ENCODE measurements at places on chromosomes 2 and 18. TPM values are rescaled to one million over a fixed set of nuclear protein-coding genes. Genes with fewer than 3 reads are reported as not detected.

Gene CD207
- total RNA-seq: not detected

- H3K36me3 ChIP-seq: no peaks in the 10 kb centered on the region
- H3K4me3 ChIP-seq: no peak overlapping the region
- no peak overlapping the region for H3K27ac ChIP-seq
- DNase-seq: no peak
- no peaks in the 10 kb centered on the region for H3K4me1 ChIP-seq
Observed at GRCh38 chr2:123928358-123928757, 96.7 kb upstream of the CNTNAP5 start.

DNA sequence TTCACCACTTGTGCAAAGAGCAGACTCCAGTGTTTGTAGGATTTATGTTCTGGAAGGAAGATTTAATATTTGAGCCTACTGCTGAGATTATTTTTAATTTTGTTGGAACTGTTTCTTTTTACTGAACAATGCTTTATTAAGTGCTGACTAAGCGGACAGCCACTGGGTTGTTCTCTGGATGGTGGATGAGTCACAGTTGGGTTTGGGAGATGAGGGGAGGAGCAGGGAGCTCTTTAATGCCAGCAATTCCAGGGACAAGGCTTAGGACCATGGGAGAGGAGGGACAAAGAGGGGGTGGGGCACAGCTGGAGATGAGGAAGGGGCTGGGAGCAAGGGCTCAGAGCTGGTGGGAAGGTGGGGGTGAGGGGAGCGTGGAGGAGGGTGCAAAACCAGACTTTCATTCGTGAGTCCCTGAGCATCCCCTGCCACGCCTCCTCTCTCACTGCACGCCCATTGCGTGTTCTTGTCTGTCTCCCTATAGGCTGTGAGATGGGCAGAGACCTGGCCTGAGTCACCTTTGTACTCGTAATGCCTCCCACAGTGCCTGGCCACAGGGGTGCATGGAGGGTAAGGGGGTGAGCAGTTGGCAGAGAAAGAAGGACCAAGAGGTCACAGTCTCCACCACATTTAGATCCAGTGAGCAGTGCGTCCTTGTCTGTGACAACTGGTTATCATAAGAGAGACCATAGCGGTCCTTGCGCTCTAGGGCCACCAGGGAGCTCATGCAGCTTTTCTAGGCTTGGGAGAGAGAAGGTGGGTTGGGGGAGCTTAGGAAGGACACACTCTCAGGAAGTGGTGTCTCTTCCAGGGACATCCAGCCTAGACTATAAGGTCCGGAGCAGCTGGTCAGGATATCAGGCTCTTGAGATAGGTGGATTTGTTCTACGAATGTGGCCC, 18.4 kb downstream of the SLC4A3 start:
- peaks cover 31% of the 10 kb centered on the region for H3K27me3 ChIP-seq
- DNase-seq: no peak
- H3K4me1 ChIP-seq: peaks cover 15% of the 10 kb centered on the region
- H3K4me3 ChIP-seq: no peak overlapping the region

GRCh38 chr2:68548396-68548795, 81.0 kb downstream of the APLF start:
- H3K4me1 ChIP-seq: no peaks in the 10 kb centered on the region
- no peak overlapping the region for H3K27ac ChIP-seq
- no peak overlapping the region for H3K4me3 ChIP-seq
- DNase-seq: no peak
- H3K27me3 ChIP-seq: no peaks in the 10 kb centered on the region

GRCh38 chr18:34529358-34530335, 180.5 kb upstream of the DTNA start:
- no peaks in the 10 kb centered on the region for H3K27me3 ChIP-seq
- DNase-seq: no peak
- H3K27ac ChIP-seq: no peak overlapping the region

- H3K27ac ChIP-seq: no peak overlapping the region
- no peak overlapping the region for H3K4me3 ChIP-seq
- H3K36me3 ChIP-seq: no peaks in the 10 kb centered on the region
- H3K27me3 ChIP-seq: no peaks in the 10 kb centered on the region
- peaks cover 8% of the 10 kb centered on the region for H3K4me1 ChIP-seq
- no peak for DNase-seq
Observed at GRCh38 chr2:190635781-190636180, 13.1 kb upstream of the NAB1 start.

DNA sequence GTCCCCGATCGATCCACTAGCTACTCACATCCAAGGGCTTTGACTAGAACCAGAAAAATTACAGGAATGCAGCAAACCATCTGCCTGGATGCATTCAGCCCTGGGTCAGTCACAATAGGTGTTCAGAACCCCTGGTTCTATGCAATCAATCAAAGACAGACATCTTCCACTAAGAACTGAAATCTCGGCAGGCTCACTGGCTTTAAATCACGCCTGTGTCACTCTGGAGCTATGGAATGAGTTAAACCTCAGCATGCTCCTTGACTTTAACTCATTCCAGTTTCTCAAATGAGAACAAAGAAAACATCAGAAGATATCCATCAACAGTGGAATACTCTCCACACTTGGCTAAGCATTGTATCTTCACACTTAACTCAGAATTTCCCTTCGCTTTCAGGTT, 68.1 kb upstream of the SPTBN1 start:
- no peaks in the 10 kb centered on the region for H3K27me3 ChIP-seq
- H3K27ac ChIP-seq: no peak overlapping the region
- DNase-seq: no peak
- no peaks in the 10 kb centered on the region for H3K4me1 ChIP-seq
- H3K4me3 ChIP-seq: no peak overlapping the region

Data from activated B cell treated with CpG ODN at 0.5 μM for 24 hours (primary cell).